ENCODE measurements at places on chromosomes 13 and 19. TPM values are rescaled to one million over a fixed set of nuclear protein-coding genes. Genes with fewer than 3 reads are reported as not detected.

The NTF4 gene
- not detected for total RNA-seq

The C19orf53 gene
- total RNA-seq: 58.8 TPM

The ZNF878 gene
- total RNA-seq: not detected

The NCR1 gene
- not detected for total RNA-seq

The TPGS1 gene
- total RNA-seq: 36.0 TPM

The C19orf67 gene
- total RNA-seq: not detected

The KRTDAP gene
- not detected for total RNA-seq

The ZNF440 gene
- total RNA-seq: 6.9 TPM

The ZNF584 gene
- 18.8 TPM for total RNA-seq

The ACTMAP gene
- 0.51 TPM for total RNA-seq

The FLT3 gene
- total RNA-seq: not detected

The MYBPC2 gene
- total RNA-seq: 0.26 TPM

The CEACAM8 gene
- not detected for total RNA-seq

The GAPDHS gene
- not detected for total RNA-seq

The KL gene
- under 0.01 TPM for total RNA-seq

The CLIP3 gene
- total RNA-seq: 19.8 TPM

The LGALS14 gene
- not detected for total RNA-seq

The HCST gene
- total RNA-seq: 2.0 TPM

The PSG1 gene
- total RNA-seq: 0.51 TPM

The GRK1 gene
- not detected for total RNA-seq

The ZNF527 gene
- total RNA-seq: 8.2 TPM

The RETN gene
- not detected for total RNA-seq

The S1PR4 gene
- total RNA-seq: not detected

The LILRB5 gene
- not detected for total RNA-seq

The ZNF816 gene
- total RNA-seq: 10.1 TPM

Measured in fibroblast of lung (primary cell).